ENCODE measurements at places on chromosomes 4 and X.

DNA sequence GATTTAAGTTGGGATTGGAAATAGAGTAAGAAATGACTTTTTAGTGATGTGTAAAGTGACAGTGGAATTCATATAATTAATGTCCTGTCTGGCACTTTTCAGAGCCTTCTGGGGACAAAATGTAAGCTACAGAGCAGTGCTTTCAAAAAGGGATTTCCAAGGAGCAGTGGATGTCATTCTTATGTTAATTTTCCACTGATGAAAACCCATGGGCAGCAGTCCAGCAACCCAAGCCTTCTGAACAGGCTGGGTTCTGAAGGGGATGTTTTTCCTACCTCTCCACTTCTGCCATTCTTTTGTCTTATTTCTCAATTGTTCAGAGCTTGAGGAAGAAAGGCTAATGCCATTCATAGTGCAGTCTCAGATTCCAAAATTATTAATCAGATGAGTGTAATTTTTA, 717.6 kb upstream of the HS3ST1 start:
- DNase-seq, result no peak

DNA sequence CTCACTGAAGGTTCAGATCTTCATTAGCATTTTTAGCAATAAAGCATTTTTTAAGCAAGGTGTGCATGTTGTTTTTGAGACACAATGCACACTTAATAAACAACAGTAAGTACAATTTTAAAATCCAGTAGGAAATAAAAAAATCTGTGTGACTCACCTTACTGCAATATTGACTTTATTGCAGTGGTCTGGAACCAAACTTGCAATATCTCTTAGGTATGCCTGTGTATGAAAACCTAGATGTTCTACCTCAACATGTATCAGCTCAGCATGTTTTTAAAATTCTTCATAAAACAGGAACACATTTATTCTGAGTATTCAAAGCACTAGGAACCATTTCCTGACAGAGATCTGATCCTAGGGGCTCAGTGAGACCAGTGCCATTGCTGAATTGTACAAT, 26.7 kb downstream of the NR0B1 start:
- peak; percentile 3 for DNase-seq

DNA sequence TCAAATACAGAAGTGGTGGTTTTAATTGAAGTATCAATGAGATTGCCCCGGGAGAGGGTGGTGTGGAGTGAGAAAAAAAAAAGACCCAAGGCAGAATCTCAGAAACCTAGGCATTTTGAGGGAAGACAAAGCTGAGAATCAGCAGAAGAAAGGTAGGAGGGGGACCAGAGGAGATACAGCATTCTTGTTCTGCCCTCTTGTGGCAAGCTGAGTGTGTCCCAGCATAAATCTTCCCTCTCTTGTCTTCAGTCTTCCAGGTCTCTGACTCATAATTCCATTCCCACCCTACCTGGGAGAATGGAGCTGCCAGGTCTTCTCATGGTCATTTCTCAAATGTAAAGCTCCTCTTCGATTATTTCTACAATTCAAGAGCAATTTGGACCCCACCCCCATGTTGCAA, 32.7 kb upstream of the MAGED1 start:
- DNase-seq, result peak; percentile 36

- DNase-seq, result no peak
These were observed 123.5 kb upstream of the WDR1 start for GRCh38 chr4:10239982-10240654.

DNA sequence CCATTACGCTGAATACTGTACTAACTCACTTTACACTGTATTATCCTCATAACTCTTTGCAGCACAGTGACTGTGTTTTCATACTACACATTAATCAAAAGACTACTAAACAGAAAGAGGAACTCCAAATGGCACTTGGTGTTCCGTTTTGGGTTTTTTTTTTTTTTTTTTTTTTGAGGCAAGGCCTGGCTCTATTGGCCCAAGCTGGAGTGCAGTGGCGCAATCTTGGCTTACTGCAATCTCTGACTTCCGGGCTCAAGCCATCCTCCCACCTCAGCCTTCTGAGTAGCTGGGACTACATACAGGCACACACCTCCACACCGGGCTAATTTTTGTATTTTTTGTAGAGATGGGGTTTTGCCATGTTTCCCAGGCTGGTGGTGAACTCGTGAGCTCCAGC, 10.7 kb downstream of the KLHL8 start:
- DNase-seq, result no peak

- DNase-seq, result no peak
These were observed 19.4 kb upstream of the AFAP1 start for GRCh38 chr4:7959078-7959477.

GRCh38 chr4:171880136-171880535, 66.9 kb downstream of the GALNTL6 start:
- peak; percentile 85 for DNase-seq

GRCh38 chrX:38839944-38840343, 38.7 kb downstream of the MID1IP1 start:
- DNase-seq, result no peak

DNA sequence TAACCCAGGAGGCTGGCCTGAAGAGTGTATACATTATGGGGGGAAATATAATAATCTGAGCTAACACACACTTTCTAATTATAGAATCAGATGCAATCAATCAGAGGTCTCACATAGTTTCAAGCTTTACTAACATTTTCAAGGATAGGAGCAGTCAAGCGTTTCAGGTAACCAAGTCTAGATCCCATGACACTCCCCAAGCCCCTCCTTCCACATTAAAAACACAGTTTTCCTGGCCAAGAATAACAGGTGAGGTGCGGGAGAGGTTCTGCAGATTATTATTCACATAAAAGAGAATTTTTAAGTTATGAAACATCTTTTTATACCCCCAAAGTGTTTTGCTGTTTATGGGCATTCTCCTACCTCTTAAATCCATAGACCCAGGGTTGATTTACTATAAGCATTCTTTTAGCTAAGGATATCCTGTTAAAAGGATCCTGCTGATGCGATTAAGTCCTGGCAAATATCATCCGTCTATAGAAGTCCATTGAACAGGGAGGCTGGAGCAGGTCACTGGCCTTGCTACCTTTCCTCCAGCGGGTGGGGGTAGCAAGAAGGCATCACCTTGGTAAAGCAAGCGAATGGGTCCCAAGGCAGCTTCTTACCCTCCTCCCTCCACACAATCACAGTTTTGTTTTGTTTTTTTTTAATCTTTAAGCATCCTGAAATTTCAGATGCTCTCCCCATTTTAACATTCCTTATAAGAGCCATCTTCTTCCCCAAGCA, 104.7 kb upstream of the GPM6A start:
- no peak for DNase-seq

DNA sequence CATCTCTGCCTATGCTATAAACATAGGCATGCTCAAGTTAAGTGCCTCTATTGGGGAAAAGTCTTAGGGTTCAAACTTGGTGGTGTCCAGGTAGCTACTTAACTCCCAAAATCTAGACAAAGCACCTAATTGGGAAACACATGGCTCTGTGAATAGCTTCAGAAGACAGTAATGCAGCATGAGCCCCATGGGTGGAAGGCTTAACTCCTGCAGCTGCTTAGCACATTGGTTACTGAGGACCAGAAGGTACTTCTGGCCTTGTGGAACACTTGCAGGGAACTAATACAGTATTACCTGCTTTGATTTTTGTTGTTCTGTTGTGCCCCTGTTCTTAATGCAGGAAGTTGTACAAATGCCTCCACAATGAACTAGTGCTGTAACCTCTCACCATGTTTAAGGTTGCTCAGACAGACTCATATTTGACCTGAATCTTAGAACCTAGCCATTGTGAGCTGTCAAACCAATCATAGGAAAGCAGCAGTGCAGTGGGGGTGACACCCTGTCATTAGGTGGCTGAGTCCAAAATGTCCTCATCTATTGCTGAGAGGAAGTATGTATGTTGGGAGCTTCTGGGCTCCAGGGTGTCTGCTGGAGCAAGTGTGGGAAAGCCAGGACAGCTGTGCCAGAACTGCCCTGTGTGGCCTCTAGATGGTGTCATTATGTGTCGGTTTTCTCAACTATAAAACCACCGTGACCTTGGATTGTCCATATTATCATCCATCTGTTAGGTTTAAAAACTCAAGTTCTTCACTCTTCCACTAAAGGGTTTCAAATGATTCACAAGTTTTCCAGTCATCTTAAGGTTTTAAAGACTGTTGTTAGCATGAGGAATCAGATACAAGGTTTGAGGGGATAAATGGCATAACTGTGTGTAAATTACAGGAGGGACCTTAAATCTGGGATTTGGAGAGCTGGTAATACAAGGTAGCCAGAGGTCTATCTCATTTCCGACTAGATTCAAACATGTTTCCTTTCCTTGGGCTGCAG, 69.9 kb upstream of the WDR1 start:
- DNase-seq, result no peak

DNA sequence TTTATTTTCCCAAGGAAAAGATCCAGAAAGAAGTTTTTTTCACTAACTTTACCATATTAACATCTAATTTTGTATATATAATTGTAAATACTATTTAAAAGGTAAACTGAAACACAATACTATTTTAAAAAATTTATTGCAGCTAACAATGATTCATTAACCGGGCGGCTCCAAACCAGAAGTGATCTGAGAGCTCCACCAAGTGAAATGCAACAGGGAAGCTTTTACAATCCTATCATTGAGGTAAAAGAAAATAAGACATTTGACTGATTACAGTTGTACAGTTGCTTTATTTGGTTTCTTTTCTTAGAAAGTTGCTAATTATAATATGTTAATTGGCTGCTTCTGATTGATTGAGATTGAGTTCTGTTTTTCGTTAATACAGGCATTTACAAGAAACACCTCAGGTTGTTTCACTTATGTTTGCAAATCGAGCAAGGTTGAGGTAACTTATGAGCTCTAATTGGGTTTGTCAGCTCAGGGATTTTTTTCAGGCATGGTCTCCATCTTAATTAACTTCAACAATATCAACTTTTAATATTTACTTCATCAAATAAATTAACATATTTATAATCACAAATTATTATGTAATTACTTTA, 220.2 kb upstream of the UGT8 start:
- DNase-seq, result peak; percentile 68

DNA sequence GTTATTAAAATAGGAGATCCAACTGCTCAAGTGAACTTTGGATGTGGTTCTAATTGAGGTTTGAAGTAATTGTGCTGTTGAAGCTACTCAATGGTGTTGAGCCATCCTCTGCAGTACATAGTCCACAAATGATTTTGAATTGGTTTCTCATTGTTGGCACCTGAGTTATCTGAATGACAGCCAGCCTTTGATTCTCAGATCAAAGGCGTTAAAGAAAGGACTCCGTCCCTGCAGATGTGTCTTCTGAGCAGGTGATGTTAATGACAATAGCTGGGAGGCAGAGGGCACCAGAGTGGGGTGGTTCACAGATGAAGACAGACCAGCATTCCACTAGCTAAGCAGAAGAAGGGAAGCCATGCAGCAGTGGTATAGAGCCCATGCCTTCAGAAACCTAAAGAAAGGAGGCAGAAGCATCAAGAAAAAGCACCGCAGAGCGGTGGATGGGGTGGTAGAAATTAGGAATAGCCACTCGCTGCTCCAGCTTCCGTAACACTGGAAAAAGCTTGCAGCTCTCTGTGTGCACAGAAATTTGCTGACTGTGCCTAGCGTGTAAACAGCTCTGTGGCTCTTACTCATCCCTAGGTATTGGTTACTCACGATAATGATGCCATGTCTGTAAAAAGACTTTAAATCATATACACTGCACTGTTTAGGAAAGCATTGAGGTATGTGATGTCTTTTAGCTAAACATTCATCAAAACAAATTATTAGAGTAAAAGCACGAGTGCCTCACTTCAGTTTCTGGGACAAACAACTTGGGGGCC, 79.2 kb upstream of the CLCN4 start:
- DNase-seq, result no peak

- no peak for DNase-seq
These were observed 144.9 kb downstream of the FHIP1A start for GRCh38 chr4:151553874-151554273.

DNA sequence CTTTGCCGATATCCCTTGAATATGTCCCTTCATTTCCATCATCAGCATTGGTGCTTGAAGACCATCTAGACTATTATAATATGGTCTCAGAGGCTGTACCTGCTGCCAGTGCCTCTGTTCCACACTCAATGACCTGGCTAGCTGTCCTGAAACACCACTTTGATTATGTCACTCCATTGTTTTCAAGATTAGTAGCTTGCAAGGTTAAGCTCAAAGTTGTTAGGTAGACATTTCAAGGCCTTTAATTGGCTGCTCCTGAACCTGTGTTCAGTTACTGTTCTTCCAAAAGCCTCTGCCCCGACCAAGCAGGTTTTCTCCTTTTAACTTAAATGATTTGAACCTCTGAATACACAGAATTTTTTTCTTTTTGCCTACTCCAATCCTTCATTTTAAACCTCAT, 52.9 kb downstream of the C4orf33 start:
- no peak for DNase-seq

GRCh38 chr4:52714597-52715254, 36.5 kb downstream of the ERVMER34-1 start:
- DNase-seq, result no peak

- DNase-seq, result peak; percentile 82
These were observed 131.9 kb downstream of the FHIP1A start for GRCh38 chr4:151540728-151541388.

GRCh38 chr4:7512428-7512827, 77.7 kb upstream of the PSAPL1 start:
- no peak for DNase-seq

DNA sequence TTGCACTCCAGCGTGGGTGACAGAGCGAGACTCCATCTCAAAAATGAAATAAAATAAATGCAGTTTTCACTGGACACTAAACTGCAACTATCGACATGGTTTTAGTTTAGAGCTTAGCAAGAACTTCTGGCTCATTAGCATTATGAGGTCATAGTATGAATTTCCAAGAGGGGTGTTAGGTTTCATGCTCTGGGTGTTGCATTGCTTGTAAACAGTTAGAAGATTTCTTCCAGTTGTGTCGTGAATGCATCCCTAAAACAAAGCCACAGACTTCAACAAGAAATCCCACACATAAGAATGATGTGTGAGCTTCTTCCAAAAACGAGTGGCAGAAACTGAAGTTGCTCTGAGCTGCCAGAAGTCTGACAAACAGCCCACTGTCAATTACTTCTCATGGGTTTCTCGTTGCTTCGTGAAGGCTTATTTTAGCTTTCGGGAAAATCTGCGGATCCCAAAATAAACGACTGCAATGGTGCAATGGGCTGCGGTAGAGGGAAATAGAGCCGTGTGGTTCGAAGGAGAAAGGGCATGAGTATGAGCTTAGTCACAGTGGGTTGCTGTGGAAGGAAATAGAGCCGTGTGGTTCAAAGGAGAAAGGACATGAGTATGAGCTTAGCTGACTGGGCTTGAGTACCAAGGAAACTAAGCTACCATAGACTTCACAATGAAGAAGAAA, 354.9 kb downstream of the DHRSX start:
- peak; percentile 33 for DNase-seq

- DNase-seq, result no peak
These were observed 48.3 kb upstream of the NAP1L2 start for GRCh38 chrX:73262991-73263390.

- DNase-seq, result no peak
These were observed 41.6 kb upstream of the STIM2 start for GRCh38 chr4:26819026-26819425.

- DNase-seq, result no peak
These were observed 618.2 kb upstream of the PCDH10 start for GRCh38 chr4:132530861-132531260.

GRCh38 chr4:169278624-169279023, 7.9 kb upstream of the SH3RF1 start:
- DNase-seq, result no peak

Data from fibroblast of upper back skin (primary cell).